Immature natural killer cell (primary cell): ENCODE measurements at places on chromosomes 1 and 21. TPM values are rescaled to one million over a fixed set of nuclear protein-coding genes. Genes with fewer than 3 reads are reported as not detected.

THEM5 gene
- not detected for polyA plus RNA-seq

RYR2 gene
- 0.12 TPM for polyA plus RNA-seq

CCSAP gene
- polyA plus RNA-seq: 1.8 TPM

TENT5C gene
- polyA plus RNA-seq: 7.4 TPM

SH3D21 gene
- polyA plus RNA-seq: 0.26 TPM

SLC6A17 gene
- not detected for polyA plus RNA-seq

PODN gene
- 1.7 TPM for polyA plus RNA-seq

MPZL1 gene
- polyA plus RNA-seq: 6.8 TPM

KRTAP19-2 gene
- not detected for polyA plus RNA-seq

CELA3A gene
- not detected for polyA plus RNA-seq

FCRL6 gene
- 407 TPM for polyA plus RNA-seq

KRTAP12-2 gene
- polyA plus RNA-seq: not detected

COL6A2 gene
- 4.4 TPM for polyA plus RNA-seq

RIMS3 gene
- polyA plus RNA-seq: 1.3 TPM

CYP4B1 gene
- polyA plus RNA-seq: not detected

OVAAL gene
- polyA plus RNA-seq: not detected

HCRTR1 gene
- polyA plus RNA-seq: not detected

SPRR2G gene
- not detected for polyA plus RNA-seq

CASZ1 gene
- polyA plus RNA-seq: 1.0 TPM

HEYL gene
- polyA plus RNA-seq: not detected

RUNX3 gene
- polyA plus RNA-seq: 93.2 TPM

C1orf174 gene
- polyA plus RNA-seq: 54.2 TPM

S100A8 gene
- 20.3 TPM for polyA plus RNA-seq

RPS6KC1 gene
- polyA plus RNA-seq: 10.7 TPM

ORC1 gene
- polyA plus RNA-seq: 1.2 TPM

LIN28A gene
- not detected for polyA plus RNA-seq

KRTAP19-1 gene
- polyA plus RNA-seq: not detected

TMEM63A gene
- polyA plus RNA-seq: 11.1 TPM
